Dorsolateral prefrontal cortex (tissue), 122 donors: ENCODE measurements at places on chromosomes 6 and 20. TPM values are rescaled to one million over a fixed set of nuclear protein-coding genes. Genes with fewer than 3 reads are reported as not detected.

Gene LINC00237
- total RNA-seq, result 1.8 TPM

- no peak for DNase-seq
Observed at GRCh38 chr20:3190681-3191111, 13.8 kb downstream of the DDRGK1 start.

GRCh38 chr20:58637466-58638213 is 13.4 kb upstream of the STX16 start:
- no peak for DNase-seq

- DNase-seq, result no peak
Observed at GRCh38 chr6:52840763-52841585, at the start of gene GSTA5. TSS of gene GSTA5 (minus strand) at chr6:52840813.

Gene KIAA1755
- 34.6 TPM for total RNA-seq

GRCh38 chr6:44923444-44923843 is 404.7 kb upstream of the RUNX2 start:
- no peak for DNase-seq
